ENCODE measurements at places on chromosomes 11 and 22. TPM values are rescaled to one million over a fixed set of nuclear protein-coding genes. Genes with fewer than 3 reads are reported as not detected.

Gene LINC01488
- polyA plus RNA-seq, result not detected

DNA sequence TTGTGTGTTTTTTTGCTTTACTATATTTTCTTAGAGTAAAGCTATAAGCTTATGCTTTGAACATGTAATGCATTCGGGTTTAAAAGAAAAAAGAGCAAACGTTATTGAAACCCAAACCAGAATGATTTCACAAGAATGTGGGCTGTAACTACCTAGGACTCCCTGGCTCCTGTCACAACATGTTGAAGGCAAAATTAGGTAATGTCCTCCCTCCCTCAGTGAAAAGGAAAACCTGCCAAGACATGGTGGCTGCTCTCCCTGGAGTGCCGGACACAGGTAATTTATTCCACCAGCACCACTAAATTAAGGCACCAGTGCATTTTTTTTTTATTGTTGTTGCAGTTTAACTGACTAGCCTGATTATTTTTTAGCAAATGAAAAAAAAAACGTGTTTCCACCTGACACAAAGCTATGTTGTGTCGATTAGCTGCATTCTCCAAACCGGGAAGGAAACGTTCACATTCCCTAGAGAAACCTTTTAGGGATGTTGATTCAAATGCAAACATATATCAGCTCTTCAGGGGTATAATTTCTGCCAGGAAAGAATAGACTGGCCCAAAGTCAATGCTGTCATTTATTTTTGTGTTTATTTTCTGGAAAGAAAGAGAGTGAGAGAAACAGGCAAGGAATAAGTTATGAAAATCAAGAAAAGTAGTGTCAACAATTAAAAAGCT, 134.6 kb downstream of the CCDC34 start:
- no peak for DNase-seq

DNA sequence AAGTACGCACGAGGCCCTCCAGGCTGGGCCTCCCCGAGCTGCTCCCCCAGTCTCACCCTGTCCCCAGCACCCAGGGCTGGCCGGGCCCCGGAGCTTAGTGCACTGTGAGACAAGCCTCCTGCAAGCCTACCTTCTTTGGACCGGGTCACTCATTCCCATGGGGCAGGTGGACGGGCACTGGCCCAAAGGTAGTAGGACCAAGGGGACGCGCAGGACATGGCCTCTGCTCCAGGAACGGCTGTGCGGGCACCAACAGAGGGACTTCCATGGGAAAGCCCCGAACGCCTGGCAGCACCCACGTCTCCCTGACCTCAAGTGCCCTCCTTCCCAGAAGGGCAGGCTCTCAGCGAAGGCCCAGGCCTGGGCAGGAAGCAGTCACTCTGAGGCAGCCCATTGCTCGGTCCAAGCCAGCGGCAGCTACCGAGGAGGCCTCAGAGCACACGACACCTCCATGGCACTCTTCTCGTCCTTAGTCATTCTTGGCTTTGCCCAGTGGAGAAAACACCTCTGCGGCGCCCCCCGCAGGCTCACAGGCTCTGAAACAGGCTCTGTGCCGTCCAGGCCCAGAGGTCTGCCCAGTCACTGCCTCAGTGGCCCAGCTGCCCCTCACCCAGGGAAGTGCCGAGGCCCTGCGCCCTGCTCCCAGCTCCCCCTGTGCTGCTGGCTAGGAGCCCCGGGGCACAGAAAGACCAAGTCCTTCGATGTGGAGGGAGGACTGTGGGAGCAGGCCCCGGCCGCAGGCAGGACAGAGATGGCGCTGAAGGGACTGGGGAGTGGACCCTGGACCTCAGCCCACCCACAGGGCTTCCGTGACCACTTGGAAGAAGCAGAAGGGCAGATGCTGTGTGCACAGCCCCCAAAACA, 3.8 kb downstream of the MOB2 start:
- DNase-seq, result peak; percentile 44

GRCh38 chr22:33983558-33983957, 63.3 kb upstream of the LARGE1 start:
- no peak for DNase-seq
